ENCODE measurements at places on chromosomes 2 and 18.

DNA sequence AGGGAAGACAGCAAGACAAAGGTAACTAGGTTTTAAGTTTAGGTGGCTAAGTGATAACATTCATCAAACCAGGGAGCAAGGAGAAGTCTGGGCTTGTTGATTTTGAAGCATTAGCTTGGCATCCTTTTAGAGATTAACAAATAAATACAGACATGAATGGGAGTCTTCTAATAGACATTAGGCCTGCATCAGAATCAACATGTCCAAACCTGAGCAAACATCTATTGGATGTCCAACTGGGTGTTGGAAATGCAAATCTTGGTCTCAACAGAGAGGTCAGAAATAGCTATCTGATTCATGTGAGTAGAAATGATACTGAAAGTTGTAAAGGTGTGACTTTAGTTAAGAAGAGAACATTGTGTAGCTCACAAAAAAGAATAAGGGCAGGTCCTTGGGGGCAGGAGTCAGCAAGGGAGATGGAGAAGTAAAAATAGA is 85.5 kb upstream of the RND3 start:
- no peak for DNase-seq

DNA sequence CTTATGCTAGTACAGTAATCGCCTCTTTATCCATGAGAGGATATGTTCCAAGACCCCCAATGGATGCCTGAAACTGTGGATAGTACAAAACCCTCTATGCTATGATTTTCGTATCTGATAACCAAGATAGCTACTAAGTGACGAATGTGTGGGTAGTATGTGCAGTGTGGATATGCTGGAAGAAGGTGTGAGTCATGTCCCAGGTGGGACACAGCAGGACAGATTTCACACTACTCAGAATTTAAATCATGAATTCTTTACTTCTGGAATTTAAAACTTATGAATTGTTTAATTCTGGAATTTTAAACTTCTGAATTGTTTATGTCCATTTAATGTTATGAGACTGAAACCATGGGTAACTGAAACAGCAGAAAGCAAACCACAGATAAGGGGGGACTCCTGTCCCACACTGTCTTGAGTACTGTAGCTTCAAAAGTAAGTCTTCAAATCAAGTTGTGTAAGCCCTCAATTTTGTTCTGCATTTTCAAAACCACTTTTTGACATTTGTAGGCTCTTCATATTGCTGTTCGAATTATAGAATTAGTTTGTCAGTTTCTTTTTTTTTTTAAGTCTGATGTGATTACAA is 116.0 kb downstream of the LTBP1 start:
- DNase-seq, result no peak

GRCh38 chr2:75074228-75074627 is 115.8 kb downstream of the POLE4 start:
- DNase-seq, result no peak

DNA sequence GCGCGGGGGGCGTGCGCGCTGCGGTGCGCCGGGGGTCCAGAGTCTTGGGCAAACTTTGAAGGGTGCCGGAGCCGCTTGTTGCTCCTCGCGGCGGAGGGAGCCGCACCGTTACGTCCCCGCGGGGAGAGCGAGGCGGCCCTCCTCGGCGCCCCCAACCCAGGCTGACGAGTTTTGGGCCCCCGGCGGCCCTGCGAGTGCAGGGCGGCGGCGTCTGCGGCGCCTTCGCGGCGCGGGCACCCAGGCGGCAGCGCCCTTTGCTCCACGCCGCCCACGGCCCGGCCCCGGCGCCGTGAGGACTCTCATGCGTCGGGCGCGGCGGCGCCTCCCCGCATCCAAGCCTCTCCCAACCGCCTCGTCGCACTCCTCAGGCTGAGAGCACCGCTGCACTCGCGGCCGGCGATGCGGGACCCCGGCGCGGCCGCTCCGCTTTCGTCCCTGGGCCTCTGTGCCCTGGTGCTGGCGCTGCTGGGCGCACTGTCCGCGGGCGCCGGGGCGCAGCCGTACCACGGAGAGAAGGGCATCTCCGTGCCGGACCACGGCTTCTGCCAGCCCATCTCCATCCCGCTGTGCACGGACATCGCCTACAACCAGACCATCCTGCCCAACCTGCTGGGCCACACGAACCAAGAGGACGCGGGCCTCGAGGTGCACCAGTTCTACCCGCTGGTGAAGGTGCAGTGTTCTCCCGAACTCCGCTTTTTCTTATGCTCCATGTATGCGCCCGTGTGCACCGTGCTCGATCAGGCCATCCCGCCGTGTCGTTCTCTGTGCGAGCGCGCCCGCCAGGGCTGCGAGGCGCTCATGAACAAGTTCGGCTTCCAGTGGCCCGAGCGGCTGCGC is 814 bp downstream of the FZD7 start:
- peak; percentile 57 for DNase-seq

DNA sequence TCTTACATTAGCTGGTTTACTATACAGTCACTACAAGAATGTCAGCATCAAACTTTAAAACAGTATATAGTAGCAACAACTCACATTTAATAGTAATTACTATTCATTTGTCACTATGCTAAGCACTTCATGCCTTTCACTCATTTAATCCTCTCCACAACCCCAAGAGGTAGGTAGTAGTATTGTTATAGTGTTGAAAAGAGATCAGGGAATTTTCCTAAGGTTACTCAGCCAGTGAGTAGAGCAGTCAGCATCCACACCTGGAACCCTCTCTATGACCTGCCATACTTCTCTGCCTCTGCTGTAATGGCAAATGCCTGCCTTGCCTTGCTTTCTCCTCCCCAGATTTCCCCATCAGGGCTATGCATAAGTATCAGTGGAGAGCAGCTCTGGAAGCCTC is 24.8 kb downstream of the SKOR2 start:
- no peak for DNase-seq

DNA sequence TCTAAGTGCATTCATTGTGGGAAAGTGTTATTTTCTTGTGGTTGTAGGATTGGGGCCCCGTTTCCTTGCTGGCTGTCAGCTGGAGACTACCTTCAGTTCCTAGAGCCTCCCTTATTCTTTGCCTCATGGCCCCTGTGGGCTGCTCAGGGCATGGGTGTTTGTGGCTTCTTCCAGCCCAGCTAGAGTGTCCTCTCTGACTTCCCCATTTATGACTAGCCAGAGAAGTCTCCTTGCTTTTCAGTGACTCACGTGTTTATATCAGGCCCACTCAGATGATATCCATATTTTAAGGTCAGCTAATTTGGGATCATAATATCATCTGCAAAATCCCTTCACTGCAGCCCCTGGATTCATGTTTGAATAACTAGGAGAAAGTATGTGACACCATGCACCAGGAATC is 62.8 kb downstream of the DTNA start:
- DNase-seq, result peak; percentile 55

GRCh38 chr2:186457908-186458307 is 28.2 kb upstream of the ZC3H15 start:
- DNase-seq, result no peak

GRCh38 chr2:113291191-113291590 is 12.5 kb upstream of the PAX8 start:
- DNase-seq, result no peak

- no peak for DNase-seq
These were observed 49.5 kb downstream of the LBH start for GRCh38 chr2:30280596-30281434.

DNA sequence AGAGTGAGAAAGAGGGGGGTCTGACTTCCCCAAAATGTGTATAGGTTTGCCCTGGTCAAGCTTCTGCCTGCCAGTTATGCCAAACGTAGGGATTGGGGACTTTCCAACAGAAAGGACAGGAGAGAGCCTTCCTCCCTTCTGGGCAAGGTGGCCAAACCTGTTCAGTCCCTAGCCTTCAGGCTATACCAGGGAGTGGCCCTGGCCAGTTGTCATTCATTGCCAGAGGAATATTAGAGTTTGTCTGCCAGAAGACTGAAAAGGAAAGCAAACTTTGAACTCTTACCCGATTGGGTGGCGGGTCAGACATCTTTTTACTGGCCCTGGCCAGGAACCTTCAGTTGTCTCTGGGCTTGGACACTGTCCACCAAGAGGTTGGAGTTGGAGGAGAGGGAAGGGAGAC is 22.1 kb downstream of the RAB3GAP1 start:
- no peak for DNase-seq

GRCh38 chr2:151880586-151880985 is 52.4 kb upstream of the ARL5A start:
- no peak for DNase-seq

DNA sequence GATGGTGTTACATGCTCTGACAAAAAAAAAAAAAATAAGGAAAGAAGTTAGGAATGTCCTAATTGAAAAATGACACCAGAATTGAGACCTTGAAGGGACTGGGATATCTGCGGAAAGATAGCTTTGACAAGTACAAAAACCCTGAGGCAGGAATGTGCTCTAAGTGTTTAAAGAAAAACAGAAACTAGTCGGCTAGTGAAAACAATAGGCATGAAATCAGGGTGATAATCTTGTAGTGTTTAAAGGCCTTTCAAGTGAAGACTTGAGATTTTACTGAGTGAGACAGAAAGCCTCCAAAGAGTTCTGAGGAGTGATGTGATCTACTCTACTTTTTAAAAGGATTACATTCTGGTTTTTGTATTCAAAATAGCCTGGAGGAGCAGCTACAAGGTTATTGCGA is 107.4 kb downstream of the COBLL1 start:
- no peak for DNase-seq

- no peak for DNase-seq
These were observed 95.4 kb upstream of the FZD7 start for GRCh38 chr2:201938156-201938775.

DNA sequence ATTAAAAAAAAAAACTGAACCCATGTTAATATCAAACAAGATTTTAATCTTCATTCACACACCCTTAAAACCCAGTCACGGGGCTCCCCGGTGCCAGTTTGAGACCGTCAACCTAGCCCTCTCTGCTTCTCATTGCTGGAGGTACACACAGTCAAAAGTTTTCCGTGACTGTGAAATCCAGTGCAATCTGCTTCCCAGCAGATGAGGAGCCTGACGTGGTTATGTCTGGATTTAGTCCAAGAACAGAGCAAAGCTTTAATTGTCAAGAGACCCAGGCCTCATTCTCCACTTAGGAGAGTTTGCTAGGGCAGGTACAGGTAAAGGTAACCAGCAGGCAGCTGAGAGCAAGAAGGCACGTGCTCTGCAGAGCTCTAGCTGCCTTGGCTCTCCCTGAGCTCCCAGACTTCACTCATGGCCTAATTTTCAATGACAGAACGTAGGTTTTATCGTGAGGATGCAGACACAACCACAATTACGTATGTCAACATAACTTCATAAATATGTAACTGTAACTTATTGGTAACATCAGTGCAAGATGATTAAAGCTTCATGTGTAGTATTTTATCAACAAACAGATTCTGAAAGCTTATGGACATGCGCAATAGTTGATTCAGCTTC is 56.3 kb downstream of the SLC16A14 start:
- DNase-seq, result no peak

DNA sequence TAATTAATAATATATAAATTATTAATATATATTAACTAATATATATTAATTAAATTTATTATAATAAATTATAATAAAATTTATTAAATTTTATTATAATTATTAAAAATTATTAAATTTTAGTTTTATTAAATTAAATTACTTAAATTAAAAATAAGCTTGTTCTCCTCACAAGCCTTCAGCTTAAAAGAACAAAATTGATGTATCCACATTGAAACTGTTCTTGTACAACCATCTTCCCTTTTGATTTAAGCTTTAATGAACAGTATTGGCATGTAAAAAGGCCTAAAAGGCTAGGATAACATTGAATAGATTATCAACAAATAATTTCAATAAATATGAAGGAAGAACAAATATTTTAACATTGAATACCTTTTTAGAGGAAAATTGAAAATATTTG is 62.4 kb upstream of the XIRP2 start:
- DNase-seq, result no peak

DNA sequence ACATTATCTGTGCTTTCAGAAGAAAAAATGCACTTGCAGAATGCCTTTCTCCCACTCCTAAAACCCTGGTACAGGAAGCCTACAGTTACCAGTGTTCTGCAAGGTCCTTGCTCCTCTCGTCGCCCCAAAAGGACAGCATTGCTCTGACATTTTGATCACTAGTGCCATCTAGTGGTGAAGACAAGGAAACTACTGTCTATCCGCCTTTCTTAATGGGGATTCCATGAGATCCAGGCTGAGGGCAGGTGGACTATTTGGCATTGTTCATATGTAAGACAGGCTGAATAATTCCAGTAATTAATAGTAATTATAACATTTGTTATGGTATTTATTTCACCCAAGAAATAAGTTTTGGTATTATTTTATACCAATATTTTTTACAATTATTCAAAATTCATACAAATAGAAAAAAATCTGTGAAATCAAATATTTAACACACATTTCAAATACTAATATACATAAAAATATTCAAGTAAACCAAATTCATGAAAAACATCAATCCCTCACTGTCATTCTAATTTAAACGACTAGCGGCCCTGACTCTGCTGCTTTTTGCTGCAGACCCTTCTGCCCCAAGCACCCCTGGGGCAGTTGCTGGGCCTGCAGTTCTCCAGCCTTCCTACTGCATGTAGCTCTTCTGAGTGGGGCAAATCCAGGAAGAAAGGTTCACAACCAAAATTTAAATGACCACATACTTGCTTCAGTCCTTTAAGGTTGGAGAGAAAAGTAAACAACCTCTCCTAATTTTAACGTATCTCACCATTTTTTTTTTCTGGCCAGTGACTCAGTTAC is 19.0 kb downstream of the TPGS2 start:
- peak; percentile 78 for DNase-seq

GRCh38 chr2:190436557-190436956 is 28.4 kb downstream of the MFSD6 start:
- no peak for DNase-seq

DNA sequence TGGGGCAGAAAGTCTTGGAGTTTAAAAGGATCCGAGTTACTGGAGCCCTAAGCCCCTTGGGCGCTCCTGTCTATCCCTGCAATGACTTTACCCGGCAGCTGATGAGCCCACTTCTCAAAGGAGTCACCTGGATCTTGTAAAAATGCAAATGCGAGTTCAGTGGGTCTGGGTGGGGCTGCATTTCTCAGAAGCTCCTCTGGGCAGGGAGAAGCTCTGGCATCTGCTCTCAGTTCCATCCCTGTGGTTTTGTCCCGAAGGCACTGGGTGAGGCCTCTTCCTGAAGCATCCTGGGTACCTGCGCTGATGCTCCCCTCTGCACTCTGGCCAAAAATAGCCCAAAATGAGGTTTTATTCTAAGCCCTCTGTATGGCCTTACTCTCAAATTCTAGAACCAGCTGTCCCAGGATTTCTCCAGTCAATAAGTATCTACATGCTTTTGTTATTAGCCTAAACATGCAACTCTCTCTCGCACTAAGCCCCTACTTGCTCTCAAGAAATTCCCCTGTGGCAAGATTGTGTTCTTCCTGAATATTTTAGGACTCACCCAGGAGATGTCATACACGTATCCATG is 167.8 kb upstream of the APCDD1 start:
- no peak for DNase-seq

DNA sequence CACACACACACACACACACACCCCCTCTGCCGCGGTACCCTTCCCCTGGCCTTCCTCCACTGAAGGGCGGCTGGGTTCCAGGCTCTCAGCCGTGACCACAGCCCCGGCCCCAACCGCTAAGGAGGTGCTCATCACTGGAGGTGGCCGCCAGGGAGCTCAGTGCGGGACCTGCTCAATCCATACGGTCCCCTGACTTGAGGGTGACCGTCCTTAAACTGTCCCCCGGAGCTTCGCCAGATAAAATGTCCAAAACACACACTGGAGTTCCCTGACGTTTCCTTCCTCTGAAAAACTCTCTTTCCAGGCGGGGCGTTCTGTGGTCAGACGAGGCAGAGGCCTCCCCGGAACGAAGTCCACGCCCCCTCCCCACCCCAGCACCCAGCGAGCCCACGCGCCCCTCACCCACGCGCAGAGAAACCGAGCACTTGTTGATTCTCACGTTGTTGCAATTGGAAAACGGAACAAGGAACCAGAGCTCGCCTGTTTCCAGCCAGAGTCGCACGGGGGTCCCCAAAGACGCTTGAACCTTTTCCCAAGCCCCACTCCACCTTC is 1.4 kb downstream of the MBP start:
- DNase-seq, result peak; percentile 98
